ENCODE measurements at places on chromosomes 1 and 21. TPM values are rescaled to one million over a fixed set of nuclear protein-coding genes. Genes with fewer than 3 reads are reported as not detected.

The TMEM125 gene
- total RNA-seq = not detected

The CNKSR1 gene
- total RNA-seq = not detected

The ACTA1 gene
- not detected for total RNA-seq

The PRPF38B gene
- 7.9 TPM for total RNA-seq

The APOBEC4 gene
- not detected for total RNA-seq

The CLCA1 gene
- not detected for total RNA-seq

The TBX15 gene
- 0.25 TPM for total RNA-seq

The TMPRSS2 gene
- total RNA-seq = not detected

The AIM2 gene
- not detected for total RNA-seq

The SSU72 gene
- 64.1 TPM for total RNA-seq

The CITED4 gene
- 3.0 TPM for total RNA-seq

The SERPINC1 gene
- not detected for total RNA-seq

The CAMSAP2 gene
- total RNA-seq = 54.7 TPM

The ATAD3B gene
- total RNA-seq = 17.9 TPM

The AADACL4 gene
- not detected for total RNA-seq

The MOB3C gene
- 8.9 TPM for total RNA-seq

The SLC9C2 gene
- under 0.01 TPM for total RNA-seq

The FCRL2 gene
- not detected for total RNA-seq

The LCE1A gene
- total RNA-seq = not detected

The TNFRSF8 gene
- 0.13 TPM for total RNA-seq

The TFF3 gene
- total RNA-seq = 4.5 TPM

The AMY2A gene
- not detected for total RNA-seq

The FCRLA gene
- total RNA-seq = 0.06 TPM

The GPR37L1 gene
- not detected for total RNA-seq

The NBPF20 gene
- total RNA-seq = 4.6 TPM

The HRNR gene
- total RNA-seq = not detected

The ENO1 gene
- total RNA-seq = 1,298 TPM

The TMEM269 gene
- not detected for total RNA-seq

The SLC16A1 gene
- total RNA-seq = 51.5 TPM

The S100B gene
- not detected for total RNA-seq

The RHD gene
- not detected for total RNA-seq

The NMNAT2 gene
- total RNA-seq = 0.32 TPM

The AMY1B gene
- total RNA-seq = not detected

The SFPQ gene
- total RNA-seq = 211 TPM

The RASAL2 gene
- total RNA-seq = 33.6 TPM

The FALEC gene
- not detected for total RNA-seq

The SLC25A34 gene
- total RNA-seq = 0.44 TPM

The ST6GALNAC3 gene
- 25.1 TPM for total RNA-seq

The KMO gene
- not detected for total RNA-seq

The SEC16B gene
- total RNA-seq = 1.8 TPM

The FCAMR gene
- total RNA-seq = not detected

The KDF1 gene
- total RNA-seq = not detected

The USH2A gene
- total RNA-seq = not detected

The UMODL1 gene
- not detected for total RNA-seq

The MYOG gene
- total RNA-seq = not detected

The ACKR1 gene
- not detected for total RNA-seq

The SPATC1L gene
- 3.1 TPM for total RNA-seq

The F13B gene
- total RNA-seq = not detected

The ATP1A4 gene
- total RNA-seq = not detected

The SELENON gene
- total RNA-seq = 20.1 TPM

The ADGRL4 gene
- total RNA-seq = 282 TPM

The SRSF11 gene
- total RNA-seq = 171 TPM

The TRIM67 gene
- not detected for total RNA-seq

The NES gene
- total RNA-seq = 81.5 TPM

The SH2D1B gene
- not detected for total RNA-seq

The OR2L13 gene
- total RNA-seq = not detected

The OR2T33 gene
- total RNA-seq = not detected

Measured in bladder microvascular endothelial cell (primary cell).